Fibroblast of skin of right biceps (primary cell): ENCODE measurements at places on chromosomes 1 and 21.
A peak's percentile ranks its signal among the peaks of the same experiment; 100 is the strongest.

- DNase-seq: no peak
These were observed 205.1 kb upstream of the COA6 start for GRCh38 chr1:234168061-234168724.

DNA sequence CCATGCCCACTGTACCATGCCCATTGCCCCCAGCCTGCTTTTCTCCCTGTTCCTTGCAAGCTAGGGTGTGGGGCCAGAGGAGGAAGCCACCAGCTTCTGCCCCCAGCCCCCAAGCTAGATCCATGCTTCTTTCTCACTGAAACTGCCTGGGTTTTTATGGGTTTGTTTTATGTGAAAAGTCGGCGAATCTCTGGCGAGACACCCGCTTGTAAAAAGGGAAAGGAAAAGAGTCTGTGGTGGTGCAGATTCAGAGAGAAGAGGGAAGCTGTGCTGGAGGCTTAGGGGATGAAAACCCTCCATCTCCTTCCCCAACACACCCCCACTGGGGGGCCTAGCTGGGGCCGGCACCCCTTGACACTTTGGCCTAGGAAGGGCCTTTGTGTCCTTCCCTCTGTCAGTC, 26.2 kb downstream of the GRHL3 start:
- DNase-seq: no peak

GRCh38 chr1:53336146-53336545, 8.3 kb upstream of the LRP8 start:
- DNase-seq: no peak

GRCh38 chr1:32893198-32894018, 7.1 kb downstream of the HPCA start:
- DNase-seq: peak; percentile 34

- peak; percentile 97 for DNase-seq
These were observed 26.2 kb upstream of the A3GALT2 start for GRCh38 chr1:33346927-33347649.

- DNase-seq: no peak
These were observed 8.3 kb downstream of the DNAI4 start for GRCh38 chr1:66916320-66916719.

DNA sequence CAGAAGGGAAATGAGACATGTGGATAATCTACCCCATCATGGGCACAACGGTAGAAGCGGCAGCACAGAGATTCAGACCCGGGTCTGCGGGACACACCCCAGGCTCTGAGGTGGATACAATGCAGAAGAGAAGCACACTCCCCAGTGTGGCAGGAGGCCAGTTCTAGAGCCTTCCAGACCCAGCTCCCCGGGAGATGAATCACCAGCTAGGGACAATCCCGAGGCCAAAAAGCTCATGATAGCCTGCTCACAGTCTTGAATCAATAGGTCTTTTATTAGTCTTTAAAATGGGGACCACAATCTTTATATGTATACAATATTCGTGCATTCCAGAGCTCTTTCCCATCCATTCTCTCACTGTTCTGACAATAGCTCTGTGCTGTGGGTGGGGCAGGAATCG, 57.3 kb upstream of the DIRAS3 start:
- peak; percentile 21 for DNase-seq

- DNase-seq: peak; percentile 8
These were observed 505 bp upstream of the GNPAT start for GRCh38 chr1:231240531-231240882.

DNA sequence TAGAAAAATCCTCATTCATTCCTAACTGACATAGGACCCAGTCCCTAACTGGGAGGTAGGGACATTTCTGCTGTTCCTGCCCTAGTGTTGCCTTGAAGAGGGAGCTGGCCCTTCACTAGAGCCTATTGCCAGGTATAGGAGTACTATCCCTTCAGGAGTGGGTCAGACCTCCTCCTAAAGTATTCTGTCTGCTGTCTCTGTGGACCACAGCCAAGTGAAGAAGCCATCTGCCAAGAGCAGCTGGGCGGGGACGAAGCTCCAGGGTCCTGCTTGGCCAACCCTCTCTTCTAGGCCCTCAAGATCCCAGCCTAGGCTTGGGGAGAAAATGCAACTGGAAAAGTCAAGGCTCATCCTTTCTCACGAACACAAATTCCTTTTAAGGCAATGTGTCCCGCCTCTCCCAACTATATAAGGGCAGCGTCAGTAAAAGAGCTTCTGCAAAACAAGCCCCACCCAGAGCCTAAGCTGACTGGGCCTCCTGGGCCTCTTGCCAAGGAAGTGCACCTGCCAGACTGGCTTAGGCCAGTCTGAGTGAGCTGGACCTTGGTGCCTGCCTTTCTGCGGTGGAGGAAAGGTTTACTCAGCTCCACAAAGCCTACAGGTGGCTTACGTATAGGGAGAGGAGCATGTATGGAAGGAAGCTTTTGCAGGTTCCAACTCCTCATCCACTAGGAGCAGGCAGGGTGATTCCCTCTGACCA, 638 bp upstream of the TUFT1 start:
- DNase-seq: peak; percentile 90

- no peak for DNase-seq
These were observed 26.6 kb upstream of the ACBD6 start for GRCh38 chr1:180528868-180529470.

- DNase-seq: no peak
These were observed 33.8 kb downstream of the DUSP10 start for GRCh38 chr1:221708076-221708571.

- peak; percentile 58 for DNase-seq
These were observed 64.6 kb downstream of the IER5 start for GRCh38 chr1:181152892-181153633.

- DNase-seq: no peak
These were observed 205.0 kb downstream of the TOMM20 start for GRCh38 chr1:234923626-234924025.

DNA sequence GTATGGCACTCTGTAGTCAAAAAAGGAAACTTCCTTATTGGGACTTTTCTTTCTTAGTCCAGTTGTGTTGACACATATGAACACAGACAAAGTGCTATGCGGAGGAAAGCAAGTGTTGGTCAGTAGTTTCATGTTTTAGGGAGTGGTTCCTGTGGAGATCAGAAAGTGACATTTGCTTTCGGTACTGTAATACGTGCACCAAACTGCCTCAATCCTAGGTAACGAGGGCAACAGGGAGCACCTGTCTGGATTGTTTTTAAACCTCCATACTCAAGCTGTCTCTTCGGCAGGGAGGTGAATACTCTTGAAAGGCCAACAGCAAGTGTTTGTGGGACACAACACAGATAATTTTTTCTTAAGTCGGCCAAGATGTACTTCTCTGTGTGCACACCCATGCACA, 9.1 kb downstream of the RHOU start:
- DNase-seq: no peak

- DNase-seq: peak; percentile 10
These were observed 30.5 kb downstream of the ZBTB8OS start for GRCh38 chr1:32619701-32620485.

DNA sequence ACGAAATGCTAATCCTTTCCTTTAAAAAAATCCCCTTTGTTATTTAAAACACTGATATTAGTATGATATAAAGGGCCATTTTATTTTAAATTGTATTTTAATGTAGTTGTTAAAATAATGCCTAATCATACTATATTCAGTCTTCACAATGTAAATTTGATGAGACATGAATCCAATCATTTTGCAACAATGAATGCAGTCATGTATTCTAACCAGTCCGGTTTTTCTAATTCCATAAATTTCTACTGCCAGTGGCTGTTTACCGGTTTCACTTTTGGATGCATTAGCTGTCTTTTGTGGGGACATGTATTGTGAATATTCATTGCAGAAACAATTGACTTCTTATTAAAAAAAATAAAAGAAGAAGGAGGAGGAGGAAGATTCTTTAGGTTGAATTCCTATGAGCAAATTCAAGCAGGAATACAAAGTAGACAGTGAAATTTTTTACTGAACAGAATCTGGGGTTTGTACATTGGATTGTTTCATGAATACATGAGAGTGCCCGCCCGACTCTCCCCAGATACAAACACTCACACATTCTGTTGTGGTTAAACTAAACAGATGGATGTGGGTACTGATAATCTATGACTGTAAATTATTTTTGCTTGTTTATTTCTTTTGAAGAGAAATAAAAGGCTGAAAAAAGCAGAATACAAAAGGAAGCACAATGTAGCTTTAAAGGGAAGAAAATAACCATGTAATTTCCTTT, 624.8 kb upstream of the PTBP2 start:
- no peak for DNase-seq

DNA sequence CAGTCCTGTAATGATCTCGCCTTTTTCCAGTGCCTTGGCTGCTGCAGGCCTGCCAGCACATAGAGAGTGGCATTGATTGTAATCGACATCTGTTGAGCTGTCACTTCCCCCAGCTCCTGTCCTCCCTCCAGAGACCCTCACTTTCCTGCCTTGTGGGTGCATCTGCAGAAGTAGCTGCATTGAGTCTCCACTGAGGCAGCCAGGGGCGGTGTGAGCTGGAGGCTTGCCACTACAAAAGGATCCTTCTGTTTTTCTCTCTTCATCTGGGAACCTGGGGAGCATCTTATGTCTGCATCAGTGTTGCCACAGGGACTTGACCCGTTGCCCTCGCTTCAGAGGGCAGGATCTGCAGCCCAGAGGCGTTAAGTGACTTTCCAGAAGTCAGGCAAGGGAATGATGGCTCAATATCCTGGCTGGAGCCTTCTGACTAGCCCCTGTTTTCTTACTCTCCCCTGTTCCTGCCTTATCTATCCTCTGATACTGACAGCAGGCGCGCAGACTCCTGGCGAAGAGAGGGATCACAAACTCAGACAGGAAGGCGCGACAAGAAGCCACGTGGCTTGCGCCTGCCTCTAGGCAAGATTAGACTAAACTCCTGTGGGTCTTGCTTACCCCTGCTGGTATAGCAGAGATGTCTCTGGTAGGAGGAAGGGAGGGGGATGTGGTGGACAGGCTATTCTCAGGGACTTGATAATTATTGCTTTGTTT, 13.3 kb upstream of the FMOD start:
- DNase-seq: no peak

- peak; percentile 84 for DNase-seq
These were observed 247.3 kb downstream of the LTN1 start for GRCh38 chr21:28745131-28746016.

GRCh38 chr1:112383759-112384370, 12.1 kb upstream of the CTTNBP2NL start:
- DNase-seq: no peak

DNA sequence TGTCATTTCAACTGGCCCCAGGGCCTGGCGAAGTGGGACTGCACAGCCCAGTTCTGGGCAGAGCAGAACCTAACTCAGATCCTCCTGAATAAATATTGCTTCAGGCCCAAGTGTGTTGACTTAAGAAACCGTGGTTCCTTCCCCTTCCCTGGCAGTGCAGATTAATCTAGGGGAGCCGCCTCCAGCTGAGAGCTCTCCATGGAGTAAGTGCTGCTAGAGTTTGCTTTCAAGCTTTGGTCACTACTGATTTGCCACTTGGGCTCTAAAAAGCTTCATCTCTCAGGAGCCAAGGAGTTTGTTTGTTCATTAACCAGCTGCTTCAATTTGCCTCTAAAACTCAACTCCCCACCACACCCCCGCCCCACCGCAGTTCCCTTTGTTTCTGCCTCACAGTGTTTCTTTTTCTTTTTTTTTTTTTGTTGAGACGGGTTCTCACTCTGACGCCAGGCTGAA, 112.1 kb downstream of the DTL start:
- DNase-seq: no peak

DNA sequence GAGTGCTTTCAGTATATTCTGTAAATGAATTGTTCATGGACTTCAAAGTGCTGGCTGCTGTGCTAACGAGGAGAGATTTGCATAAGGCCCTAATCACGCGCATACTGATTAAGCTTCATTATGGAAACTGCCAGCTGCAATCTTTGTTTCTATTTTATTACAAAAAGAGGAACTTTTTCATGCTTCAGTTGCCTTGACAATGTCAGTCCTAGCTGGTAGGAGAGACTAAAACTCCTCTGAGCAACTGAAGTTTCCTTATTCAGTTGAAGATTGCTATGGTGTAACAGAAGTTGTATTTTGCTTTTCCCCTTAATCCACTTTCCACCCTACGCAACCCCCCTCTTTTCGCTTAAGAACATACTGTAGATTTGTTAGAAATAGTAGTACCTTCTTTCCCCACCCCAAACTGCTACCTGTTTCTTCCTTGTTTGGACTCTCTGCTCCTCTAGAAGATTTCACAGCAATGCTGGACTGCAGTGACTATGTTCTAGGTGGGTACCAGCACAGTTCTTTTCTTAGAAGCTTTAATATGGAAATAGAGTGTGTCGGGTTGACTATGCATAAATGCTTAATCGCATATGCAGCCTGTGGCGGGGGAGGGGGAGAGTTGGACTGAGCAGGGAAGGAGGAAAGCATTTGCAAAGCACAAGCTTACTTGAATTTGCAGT, 108.3 kb downstream of the POU2F1 start:
- peak; percentile 3 for DNase-seq

DNA sequence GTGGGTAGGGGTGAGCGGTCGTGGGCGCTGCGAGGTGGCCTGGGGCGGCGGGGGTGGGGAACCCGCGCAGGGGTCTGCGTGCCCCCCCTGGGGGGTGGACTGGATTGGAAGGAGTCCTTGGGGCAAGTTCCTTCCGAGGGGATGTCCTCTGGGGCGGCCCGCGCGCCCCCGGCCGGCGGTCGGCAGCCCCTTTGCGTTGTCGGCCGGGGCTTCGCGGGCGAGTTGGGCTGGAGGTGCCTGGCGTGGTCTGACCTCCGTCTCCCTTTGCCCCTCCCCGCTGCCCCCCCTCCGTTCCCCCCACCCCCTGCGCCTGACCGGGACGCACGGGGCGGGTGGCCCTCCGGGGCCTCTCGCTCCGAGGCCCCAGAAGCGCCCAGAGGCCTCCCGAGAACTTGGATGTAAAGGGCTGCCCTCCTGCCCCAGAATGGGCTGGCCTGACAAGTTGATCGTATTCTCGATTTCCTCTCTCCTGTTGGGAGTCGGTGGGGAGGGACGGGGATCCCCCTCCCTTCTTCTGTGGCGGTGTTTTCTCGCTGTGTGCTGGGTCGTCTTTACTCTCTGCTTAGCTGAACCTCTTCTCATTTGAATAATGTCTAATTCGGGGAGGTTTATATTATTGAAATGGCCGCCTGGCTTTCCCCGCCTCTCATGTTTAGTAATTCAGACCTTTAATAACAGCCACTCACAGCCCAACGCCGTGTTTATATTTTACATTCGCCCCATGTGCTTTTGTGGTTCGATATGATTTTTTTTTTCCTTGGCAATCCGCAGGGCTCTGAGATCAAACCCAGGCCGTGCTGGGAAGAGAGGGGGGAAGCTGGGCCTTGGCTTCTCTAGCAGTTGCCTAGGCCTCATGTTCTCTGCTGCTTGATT, 1.3 kb downstream of the POU2F1 start:
- DNase-seq: peak; percentile 72

GRCh38 chr1:40929155-40929554, 50.3 kb upstream of the CTPS1 start:
- no peak for DNase-seq
